CD4-positive, CD25-positive, alpha-beta regulatory T cell (primary cell): ENCODE measurements at places on chromosomes 4 and X. TPM values are rescaled to one million over a fixed set of nuclear protein-coding genes. Genes with fewer than 3 reads are reported as not detected.

The SPATA18 gene
- not detected for polyA plus RNA-seq

The ADAM29 gene
- polyA plus RNA-seq, result not detected

The ODAPH gene
- polyA plus RNA-seq, result not detected

The GYG2 gene
- polyA plus RNA-seq, result not detected

The CXCL10 gene
- polyA plus RNA-seq, result not detected
